ENCODE measurements at places on chromosomes 5 and 9. TPM values are rescaled to one million over a fixed set of nuclear protein-coding genes. Genes with fewer than 3 reads are reported as not detected.

The ZFP2 gene
- 0.87 TPM for total RNA-seq

- no peak for DNase-seq
Observed at GRCh38 chr5:38258042-38258318, 379 bp upstream of the EGFLAM start.

The CTSV gene
- not detected for total RNA-seq

DNA sequence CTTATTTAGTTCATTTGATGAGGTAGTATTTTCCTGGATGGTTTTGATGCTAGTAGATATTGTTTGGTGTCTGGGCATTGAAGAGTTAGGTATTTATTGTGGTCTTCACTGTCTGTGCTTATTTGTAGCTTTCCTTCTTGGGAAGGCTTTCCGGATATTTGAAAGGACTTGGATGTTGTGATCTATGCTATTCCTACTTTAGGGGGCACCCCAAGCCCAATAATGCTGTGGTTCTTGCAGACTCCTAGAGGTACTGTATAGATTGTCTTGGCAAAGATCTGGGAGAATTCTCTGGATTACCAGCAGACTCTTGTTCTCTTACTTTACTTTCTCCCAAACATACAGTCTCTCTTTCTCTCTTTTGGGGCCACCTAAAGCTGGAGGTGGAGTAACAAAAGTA is 315.7 kb downstream of the MAT2B start:
- DNase-seq = no peak

The LCN1 gene
- total RNA-seq = not detected

GRCh38 chr5:57684299-57684702 is 201.7 kb upstream of the ACTBL2 start:
- no peak for DNase-seq

The P4HA2 gene
- total RNA-seq = 31.7 TPM

The FAM53C gene
- 0.29 TPM for total RNA-seq

The KCNV2 gene
- total RNA-seq = not detected

DNA sequence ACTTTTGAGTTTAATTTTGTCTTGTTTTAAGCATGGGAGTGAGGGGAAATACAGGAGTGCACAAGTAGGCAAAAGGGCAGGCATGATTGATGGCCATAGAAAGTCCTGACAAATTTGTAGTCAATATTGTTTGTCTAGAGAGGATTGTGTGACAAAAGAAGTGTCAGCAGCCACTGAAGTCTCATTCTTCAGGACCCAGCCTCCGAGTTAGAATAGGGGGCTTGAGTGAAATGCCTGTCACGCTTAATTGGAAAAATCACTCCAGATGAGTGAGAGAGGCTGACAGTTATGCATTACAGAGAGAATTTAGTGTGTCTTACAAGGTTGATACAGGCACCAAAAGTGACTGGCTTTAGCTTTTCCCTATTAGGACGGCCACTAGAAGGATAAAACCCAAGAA is 81.9 kb upstream of the RPS23 start:
- DNase-seq = no peak

- DNase-seq = peak; percentile 16
Observed at GRCh38 chr5:139635191-139635590, 13.0 kb upstream of the CXXC5 start.

DNA sequence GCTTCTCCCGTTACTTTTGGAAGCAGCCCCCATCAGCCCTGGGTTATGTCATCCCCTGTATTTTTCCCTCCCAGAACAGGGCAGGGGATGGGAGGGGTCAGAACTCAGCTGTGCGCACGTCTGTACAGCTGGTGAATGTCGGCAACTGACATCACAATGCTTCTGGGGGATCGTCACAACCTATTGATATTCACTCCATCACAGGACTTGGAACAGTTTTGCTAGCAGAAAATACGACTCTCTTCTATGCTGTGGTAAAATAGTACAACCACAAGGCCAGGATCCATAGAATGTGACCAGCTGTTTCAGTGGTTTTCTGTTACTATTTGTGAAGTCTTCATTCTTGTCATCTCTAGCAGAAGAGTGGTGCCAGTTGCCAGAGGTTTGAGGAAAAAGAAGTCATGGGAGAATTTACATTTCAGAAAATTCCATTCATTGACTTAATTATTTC is 77.1 kb upstream of the KLF4 start:
- DNase-seq = peak; percentile 79

DNA sequence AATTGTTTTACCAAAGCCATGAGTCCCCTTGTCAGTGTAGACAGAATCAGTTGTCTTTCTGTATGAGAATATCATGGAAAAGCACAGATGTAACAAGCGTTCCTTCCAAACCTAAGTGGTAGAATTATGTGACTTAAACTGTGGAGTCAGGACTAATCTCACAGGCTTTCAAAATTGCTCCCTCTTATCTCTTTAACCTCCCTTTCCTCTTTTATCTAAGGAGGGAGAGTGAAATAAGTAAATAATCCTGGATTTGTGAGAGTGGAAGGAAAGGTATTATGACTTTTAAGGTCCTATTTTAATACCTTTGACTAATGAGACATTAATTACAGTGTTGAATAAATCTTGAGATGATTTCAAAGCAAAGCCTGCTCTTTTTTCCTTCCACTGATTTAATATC is 52.4 kb upstream of the LIFR start:
- DNase-seq = no peak

The FIBCD1 gene
- total RNA-seq = not detected

The NIPAL4 gene
- total RNA-seq = 3.3 TPM

The PCDH1 gene
- 52.0 TPM for total RNA-seq

The FBN2 gene
- 3.6 TPM for total RNA-seq

The OR13J1 gene
- not detected for total RNA-seq

DNA sequence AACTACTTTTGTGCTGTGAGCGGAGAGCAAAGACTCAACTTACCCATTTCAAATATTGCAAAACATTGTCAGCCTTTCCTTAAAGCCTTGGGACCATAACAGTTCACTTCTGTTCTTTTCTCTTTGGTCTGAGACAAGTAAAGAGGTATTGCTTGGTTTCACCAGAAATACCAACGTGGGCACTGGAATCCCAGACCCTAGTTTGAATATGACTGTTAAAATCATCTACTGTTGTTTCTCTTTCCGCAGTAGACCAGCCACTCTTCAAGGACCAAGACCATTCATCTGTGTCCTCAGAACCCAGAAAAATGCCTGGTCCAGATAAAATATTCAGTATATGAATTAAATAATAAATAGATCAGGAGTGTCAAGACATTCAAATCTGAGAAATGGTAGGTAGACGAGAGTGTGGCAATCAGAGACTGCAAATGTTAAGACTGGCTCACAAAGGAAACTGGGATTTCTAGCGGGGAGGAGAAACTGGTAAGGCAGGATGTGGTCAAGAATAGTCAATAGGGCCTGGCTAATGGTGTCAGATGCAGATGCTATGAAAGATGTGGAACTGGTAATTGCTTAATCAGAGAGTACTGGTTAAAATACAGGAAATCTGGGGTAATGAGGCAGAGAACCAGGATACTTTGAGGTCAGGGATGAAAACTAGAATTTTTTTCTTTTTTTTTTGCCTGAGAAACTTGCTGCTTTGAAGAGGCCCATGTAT is 82.1 kb upstream of the IL33 start:
- DNase-seq = peak; percentile 25

- no peak for DNase-seq
Observed at GRCh38 chr5:164651546-164652275, 1146.3 kb downstream of the MAT2B start.

GRCh38 chr5:41043109-41043747 is 27.9 kb downstream of the MROH2B start:
- no peak for DNase-seq

- DNase-seq = no peak
Observed at GRCh38 chr5:21847300-21847699, 1005.8 kb downstream of the CDH12 start.

DNA sequence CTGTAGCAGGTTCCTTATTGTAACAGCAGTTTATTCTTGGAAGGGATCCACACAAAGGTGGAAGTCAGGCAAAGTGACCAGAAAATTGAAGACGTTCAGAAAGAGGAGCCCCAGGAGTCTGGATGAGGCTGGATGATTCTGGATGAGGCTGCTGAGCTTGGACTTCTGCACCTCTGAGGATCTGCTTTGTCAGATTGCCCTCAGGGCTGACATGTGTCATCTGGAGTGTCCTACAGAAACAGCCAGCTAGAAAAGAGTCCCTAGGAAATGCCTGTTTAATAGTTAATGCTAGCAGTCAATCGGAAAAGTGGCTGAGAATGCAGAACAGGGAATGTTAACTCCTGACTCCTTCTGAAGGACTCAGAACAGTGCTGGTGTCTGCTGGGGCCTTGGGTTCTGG is 236.4 kb downstream of the LRRC70 start:
- DNase-seq = no peak

The EQTN gene
- total RNA-seq = 1.0 TPM
